ENCODE measurements at places on chromosomes 2 and 18. TPM values are rescaled to one million over a fixed set of nuclear protein-coding genes. Genes with fewer than 3 reads are reported as not detected.

Gene TMEM37
- 1.1 TPM for total RNA-seq

GRCh38 chr2:7165736-7166135 is 248.5 kb downstream of the RNF144A start:
- no peak for DNase-seq

- no peak for DNase-seq
Observed at GRCh38 chr2:42513252-42513918, 19.6 kb upstream of the KCNG3 start.

- DNase-seq: no peak
Observed at GRCh38 chr2:5867056-5867455, 174.9 kb downstream of the SOX11 start.

- no peak for DNase-seq
Observed at GRCh38 chr2:7692657-7693161, 775.5 kb downstream of the RNF144A start.

GRCh38 chr2:191618786-191619185 is 59.1 kb upstream of the NABP1 start:
- DNase-seq: no peak
